Activated CD8-positive, alpha-beta memory T cell treated with anti-CD3 and anti-CD28 coated beads, Interleukin-2, amount 10 ng/mL, durations not matched to agents 7 days and 5 days (primary cell): ENCODE measurements at places on chromosomes 7 and 10.

DNA sequence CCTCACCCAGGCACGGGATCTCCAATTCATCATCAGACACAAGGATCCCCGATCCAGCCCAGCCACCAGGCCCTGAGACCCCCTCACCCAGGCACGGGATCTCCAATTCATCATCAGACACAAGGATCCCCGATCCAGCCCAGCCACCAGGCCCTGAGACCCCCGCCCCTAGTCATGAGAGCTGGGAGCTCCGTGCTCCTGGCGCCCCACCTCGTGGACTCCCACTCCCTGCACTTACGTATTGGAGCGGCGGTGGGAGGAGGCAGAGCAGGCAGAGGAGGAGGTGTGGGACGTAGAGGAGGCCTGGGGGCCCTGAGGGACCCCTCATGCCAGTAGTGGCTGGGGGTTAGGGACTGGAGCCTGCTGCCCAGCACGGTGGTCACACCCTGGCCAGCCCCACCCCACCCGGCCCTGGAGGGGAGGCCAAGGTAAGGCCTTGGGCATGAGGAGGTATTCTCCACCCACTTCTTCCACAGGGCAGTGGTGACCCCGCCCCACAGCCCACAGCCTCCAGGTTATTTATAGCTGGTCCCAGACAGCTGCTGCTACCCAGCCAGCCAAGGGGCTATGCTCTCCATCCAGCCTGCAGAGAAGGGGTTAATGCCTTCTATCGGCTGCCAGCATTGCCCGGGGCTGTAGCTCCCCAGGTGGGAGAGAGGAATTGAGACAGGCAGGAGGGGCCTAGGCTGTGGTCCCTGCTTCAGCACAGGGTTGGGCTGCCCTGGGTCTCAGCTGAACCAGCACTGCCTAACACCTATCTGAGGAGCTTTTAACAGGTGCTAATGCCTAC, 17.6 kb upstream of the CRHR2 start:
- no peaks in the 10 kb centered on the region for H3K36me3 ChIP-seq
- DNase-seq, result no peak
- peaks cover 2% of the 10 kb centered on the region for H3K4me1 ChIP-seq
- H3K4me3 ChIP-seq, result no peak overlapping the region
- H3K27me3 ChIP-seq, result no peaks in the 10 kb centered on the region

- DNase-seq, result no peak
- no peak overlapping the region for H3K27ac ChIP-seq
- H3K4me1 ChIP-seq, result no peaks in the 10 kb centered on the region
Observed at GRCh38 chr7:112361154-112361553, 89.1 kb upstream of the IFRD1 start.

DNA sequence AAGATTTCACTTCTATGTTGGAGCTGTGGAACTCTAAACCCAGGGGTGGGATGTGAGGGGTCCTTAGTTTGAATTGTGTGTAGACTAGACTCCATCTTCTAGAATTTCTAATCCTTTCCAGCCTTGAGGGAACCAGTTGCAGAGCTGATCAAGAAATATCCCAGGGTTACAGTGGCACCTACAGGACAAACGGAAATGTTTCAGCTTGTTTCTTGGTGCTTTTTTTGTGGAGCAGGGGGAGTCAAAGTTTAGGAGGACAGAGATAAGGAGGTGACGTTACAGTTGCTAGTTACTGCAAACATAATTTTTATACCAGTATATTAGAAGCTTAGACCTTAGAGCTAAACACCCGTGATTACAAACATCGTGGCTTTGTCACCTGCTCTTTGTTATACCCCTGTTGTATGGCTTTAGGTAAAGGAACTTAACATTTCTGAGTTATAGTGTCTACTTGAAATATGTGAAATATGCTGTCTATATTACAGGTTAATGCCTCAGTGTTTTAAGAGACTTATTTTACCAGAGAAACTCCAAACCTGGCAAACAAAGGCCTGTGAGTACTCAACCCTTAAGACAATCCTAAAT, 84.5 kb upstream of the DYNC1I1 start:
- DNase-seq, result no peak
- no peaks in the 10 kb centered on the region for H3K36me3 ChIP-seq
- no peak overlapping the region for H3K27ac ChIP-seq

- no peaks in the 10 kb centered on the region for H3K4me1 ChIP-seq
- H3K36me3 ChIP-seq, result no peaks in the 10 kb centered on the region
- no peaks in the 10 kb centered on the region for H3K27me3 ChIP-seq
- DNase-seq, result no peak
- H3K4me3 ChIP-seq, result no peak overlapping the region
Observed at GRCh38 chr10:2478656-2479055, 588.7 kb upstream of the PFKP start.

DNA sequence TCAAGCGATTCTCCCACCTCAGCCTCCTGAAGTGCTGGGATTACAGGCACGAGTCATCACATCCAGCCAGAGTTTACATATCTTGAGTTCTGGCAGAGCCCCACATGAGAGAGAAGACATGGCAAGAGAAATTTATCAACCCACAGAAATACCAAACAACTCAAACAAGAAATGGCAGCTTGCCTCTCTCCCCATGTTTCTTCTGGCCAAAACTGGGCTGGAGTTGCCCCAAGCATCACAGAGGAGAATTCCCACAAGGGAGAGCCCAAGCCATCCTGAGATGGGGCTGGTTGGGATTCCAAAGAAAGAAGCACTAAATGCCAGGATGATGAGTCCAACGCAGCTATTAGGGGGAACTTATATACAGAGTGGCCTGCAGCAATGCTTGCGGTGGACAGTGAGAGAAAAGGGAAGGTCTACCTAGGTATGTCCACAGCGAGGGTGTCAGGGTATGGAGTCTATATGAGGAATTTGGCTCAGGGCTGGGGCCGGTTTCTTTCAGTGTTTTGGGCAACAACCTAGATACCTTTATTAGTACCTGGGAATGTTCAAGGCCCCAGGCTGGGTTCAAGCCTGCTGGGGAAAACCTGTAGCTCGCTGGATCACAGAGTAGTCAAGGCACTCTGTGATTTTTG, 14.5 kb upstream of the PAX4 start:
- H3K4me1 ChIP-seq, result no peaks in the 10 kb centered on the region
- H3K4me3 ChIP-seq, result no peak overlapping the region
- H3K27me3 ChIP-seq, result peaks cover 24% of the 10 kb centered on the region
- no peaks in the 10 kb centered on the region for H3K36me3 ChIP-seq
- DNase-seq, result no peak

GRCh38 chr7:127620406-127621233, 2.7 kb upstream of the PAX4 start:
- DNase-seq, result no peak
- H3K27me3 ChIP-seq, result peaks cover 85% of the 10 kb centered on the region
- peak overlapping the region; percentile 4 for H3K4me3 ChIP-seq
- no peaks in the 10 kb centered on the region for H3K36me3 ChIP-seq
- H3K4me1 ChIP-seq, result peaks cover 7% of the 10 kb centered on the region

DNA sequence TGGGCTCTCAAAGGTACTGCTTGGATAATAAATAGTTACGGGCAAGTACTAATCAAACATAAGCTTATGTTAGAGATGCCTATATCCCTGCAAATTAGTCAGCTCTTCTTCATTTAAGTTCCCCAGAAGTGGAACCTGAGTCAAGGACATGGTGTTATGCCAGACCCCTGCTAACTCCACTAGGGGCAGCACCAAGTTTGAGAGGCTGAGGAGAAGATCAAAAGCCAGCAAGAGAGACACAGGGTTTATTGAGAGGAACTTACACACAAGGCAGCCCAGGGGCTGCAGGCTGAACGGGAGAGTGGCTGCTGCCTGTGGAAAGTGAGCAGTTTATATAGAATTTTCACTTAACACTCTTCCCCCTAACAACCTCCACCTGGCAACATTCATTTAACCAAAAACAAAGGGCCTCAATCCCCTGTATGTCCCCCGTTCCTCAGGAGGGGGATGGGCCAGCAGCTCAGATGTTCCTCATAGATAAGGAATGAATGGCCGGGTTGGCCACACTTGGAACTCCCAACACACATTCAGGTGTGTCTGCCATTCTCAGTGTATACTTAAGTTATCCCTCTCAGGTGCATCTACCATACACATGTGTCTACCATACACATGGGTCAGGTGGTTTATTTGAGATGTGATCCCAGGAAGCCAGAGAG, 62.6 kb upstream of the GHITM start:
- H3K27ac ChIP-seq, result no peak overlapping the region
- H3K4me1 ChIP-seq, result no peaks in the 10 kb centered on the region
- no peak overlapping the region for H3K4me3 ChIP-seq

- peaks cover 14% of the 10 kb centered on the region for H3K36me3 ChIP-seq
- no peak overlapping the region for H3K27ac ChIP-seq
Observed at GRCh38 chr7:106405697-106406141, 120.9 kb upstream of the NAMPT start.
